ENCODE measurements at places on chromosomes 6 and 20.

DNA sequence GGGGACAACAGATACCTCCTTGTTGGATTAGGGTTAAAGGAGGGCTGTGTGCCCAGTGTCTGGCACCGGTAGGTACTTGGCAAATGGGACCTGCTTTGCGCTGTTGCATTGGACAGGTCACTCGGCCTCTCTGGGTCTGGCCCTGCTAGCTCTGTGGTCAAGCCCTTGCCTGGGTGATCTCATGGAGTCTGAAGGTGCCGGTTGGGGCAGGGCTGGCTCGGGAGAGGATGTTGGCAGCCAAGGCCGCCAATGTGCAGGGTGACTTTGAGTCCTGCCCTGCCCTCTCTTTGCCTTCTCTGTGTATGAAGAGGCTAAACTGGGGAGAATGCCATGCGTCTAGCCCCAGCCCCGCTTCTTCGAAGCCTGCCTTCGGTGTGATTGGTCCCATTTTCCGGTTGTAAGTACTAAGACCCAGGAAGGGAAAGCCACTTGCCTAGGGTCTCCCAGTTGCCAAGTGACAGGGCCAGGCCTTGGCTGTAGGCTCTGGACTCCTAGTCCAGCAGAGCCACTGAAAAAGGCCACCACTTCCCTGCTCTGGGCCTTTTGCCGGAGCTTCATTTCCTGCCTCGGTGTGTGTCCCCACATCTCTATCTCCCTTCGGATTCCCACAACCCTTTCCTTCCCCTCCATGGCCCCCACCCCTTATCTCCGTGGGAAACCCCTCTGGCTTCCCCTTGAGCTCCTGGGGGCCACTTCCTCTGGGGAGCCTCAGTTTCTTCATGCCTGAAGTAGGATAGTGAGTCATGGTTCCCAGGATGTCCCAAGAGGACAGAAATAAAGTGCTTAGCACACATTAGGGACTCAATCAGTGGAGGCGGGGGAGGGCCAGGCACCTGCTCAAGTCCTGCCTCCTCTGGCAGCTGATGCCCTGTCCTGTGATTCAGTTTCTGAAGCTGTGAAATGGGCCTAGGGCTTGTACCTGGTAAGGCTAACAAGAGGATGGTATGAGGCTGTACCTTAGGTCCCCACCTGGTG is 3.9 kb downstream of the SRC start:
- DNase-seq, result peak; percentile 47

- no peak for DNase-seq
Measured at GRCh38 chr20:10270630-10271029, 52.0 kb downstream of the SNAP25 start.

DNA sequence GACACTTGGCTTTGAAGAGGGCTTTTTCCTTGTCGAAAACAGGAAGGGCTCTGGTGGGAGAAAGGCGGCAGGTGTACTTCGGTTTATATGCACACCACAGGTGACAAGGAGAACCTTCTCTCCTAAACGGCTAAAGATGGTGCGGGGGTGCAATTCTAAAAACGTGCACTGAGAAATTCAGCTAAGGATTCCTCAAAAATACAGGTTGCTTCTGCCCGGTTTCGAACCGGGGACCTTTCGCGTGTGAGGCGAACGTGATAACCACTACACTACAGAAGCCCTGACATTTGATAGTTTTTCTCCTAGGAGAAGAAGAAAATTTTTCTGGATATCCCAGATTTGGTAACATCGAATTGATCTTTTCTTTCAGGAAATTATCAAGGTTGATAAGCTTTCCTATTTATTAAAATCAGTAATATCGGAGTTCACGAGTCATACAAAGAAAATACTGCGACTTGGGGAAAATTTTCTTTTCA is 32.0 kb downstream of the POM121L2 start:
- no peak for DNase-seq

DNA sequence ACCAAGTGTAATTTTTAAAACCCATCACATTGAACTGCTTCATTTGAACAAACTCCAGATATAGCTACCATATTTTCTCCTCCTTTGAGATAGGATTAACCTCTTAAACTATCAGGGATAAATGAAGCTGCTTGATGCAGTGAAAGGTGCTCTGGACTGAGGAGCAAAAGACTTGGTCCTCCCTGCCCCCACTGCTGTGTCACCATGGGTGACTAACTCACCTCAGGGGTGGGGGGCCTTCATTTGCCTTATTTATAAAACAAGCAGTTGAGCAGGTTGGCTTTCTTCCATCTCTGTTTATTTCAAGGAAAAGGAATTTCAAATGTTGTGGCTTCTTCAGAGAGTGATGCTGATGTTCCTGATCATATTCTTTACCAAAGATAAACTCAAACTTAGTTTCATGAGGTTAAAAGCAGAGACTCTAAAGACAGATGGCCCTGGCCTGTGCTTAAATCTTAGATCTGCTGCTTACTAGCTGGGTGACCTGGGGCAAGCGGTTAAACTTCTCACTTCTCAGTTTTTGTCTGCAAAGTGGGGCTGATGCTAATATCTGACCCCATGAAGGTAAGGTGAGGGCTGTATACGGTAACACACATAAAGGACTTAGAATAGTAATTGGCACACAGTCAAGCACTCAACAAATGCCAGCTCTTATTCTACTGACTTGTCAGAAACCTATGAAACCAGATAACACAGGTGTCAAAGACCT is 50.5 kb downstream of the FHL5 start:
- no peak for DNase-seq

- no peak for DNase-seq
Measured at GRCh38 chr20:60751826-60752225, 500.2 kb upstream of the CDH4 start.

DNA sequence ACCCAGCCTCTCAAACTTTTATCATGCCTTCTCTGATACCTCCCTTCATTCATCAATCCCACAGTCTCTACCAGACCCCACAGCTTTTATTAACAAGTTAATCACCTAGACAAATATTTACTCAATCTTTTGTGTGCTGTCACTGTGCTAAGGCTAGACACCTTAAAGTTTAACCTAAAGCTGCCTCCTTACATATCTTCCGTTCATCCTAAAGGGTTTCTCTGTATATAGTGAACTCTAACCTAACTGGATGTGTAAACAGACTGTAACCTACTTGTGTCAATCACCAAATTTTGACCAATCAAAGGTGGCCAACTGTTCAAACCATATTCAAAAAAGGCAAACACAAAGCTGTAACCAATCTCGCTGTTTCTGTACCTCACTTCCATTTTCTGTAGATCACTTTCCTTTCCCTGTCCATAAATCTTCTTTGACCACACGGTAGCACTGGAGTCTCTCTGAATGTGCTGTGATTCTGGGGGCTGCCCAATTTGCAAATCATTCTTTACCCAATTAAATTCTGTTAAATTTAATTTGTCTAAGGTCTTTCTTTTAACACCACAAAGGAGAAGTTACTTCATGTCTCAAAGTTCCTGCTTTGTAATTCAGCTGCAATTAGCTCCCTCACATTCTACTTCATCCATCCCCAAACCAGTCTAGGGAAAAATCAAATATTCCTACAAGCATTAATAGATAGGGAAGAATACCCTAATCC is 72.5 kb downstream of the ARHGAP18 start:
- no peak for DNase-seq

GRCh38 chr6:158381214-158381613 is 68.9 kb downstream of the TULP4 start:
- DNase-seq, result no peak

DNA sequence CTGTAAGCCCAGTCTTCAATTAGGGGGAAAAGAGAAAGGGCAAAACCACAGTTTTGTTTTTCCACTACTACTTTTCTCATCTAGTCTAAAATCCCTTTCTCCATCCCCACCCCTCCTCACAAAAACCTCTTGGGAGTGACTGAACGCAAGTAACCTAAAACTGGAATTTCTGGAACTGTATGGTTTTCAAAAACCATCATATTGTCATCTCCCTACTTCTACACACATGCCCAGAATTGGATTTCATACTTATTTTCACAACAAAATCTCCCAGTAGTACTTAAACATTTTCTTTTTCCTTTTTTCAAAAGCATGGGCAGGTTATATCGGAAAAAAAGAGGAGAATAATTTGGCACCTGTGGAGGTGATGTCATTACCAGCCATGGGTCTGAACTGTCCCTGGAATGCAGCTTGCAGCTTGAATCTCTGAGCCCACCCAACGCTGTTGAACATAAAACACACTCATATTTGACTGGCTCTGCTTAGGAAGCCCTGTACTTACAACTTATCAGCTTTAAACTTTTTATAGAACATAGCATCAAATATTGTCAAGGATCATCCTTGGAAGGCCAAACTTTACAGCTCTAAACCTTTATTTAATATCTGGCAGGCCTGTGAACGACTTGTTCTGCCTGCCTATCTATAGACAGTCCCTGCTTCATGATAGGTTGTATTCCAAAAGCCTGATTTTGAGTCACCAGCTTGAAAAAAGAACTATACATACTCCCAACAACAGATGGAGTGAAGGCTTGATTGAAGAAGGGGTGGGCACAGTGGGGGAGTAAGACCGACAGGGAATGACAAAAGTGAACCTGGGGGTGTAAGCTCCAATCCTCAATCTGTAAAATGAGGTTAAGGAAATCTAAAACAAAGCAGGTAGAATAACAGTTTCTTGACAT is 59.3 kb downstream of the EPB41L2 start:
- DNase-seq, result no peak

- DNase-seq, result no peak
Measured at GRCh38 chr6:40727271-40727670, 140.1 kb upstream of the LRFN2 start.

DNA sequence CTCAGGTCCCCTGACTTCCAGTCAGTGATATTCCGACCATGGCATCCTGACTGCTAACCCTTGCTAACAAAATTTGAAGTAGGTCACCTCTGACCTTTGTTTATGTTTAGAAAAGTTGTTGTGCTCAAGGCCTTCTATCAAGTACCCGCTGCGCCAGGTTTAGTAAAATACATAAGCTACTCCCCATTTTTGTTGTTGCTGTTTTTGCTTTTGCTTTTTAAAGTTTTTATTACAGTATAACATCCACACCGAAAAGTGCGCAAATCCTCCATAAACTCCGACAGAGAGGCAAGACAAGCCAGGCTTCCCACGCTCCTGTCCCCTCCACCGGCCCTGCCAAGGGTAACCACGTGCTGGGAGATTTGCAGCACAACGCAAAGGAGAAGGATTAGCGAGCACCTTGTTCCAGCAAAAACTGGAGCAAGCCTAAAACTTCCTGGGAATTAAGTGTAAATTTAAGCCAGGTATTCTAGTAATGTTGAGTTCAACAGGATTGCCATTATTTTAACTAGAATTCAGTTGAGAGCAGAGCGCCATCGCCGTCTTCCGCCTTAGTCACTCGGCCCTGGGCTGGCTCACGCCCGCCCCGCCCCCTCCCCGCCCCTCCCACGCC is 17.8 kb upstream of the HMGN4 start:
- no peak for DNase-seq

DNA sequence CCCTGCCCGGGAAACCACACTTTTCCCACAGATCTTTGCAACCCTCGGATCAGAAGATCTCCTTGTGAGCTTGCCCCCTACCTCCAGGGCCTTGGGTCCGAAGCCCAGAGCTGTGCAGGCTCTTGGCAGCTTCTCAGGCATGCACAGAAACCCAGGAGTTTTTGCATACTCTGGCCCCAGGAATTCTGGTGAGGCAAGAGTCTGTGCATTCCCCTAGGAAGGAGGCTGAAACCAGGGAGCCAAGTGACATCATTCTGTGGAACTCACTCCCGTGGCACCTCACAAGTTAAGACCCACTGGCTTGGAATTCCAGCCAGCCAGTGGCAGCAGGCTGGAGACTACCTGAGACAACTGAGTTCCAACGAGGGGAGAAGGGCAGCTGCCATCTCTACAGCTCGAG is 100.1 kb downstream of the TNFRSF21 start:
- DNase-seq, result no peak

DNA sequence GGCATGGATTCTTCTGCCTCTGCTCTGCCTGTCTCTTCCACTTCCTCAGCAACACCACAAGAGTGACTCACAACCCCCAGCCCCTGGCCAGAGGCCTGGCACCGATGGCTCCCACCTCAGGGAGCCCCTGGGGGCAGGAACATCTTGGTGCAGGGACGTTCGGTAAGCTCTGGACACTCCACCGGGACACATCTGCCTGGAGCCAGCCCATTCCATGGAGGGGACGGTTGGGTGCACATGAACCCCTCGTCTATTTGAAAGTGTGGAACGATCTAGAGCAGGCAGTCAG is 246.5 kb downstream of the ERMARD start:
- DNase-seq, result peak; percentile 60

DNA sequence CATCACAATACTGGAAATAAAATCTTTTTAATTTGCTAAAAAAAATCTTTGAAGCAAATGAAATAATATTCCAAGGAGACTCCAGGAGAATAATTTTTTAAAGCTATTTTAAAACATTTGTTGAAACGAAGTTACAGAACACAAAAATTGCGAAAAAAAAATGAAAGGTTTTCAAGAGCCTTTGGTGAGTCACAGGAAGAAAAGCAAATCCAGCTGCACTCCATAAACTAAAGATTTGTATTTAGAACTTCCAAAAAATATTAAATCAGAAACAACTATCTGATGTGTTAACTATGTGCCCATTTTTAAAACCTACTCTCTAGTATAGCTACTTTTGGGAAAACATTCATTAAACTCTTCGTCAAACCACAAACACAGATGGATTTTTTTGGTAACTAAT is 23.6 kb downstream of the PDSS2 start:
- DNase-seq, result no peak

DNA sequence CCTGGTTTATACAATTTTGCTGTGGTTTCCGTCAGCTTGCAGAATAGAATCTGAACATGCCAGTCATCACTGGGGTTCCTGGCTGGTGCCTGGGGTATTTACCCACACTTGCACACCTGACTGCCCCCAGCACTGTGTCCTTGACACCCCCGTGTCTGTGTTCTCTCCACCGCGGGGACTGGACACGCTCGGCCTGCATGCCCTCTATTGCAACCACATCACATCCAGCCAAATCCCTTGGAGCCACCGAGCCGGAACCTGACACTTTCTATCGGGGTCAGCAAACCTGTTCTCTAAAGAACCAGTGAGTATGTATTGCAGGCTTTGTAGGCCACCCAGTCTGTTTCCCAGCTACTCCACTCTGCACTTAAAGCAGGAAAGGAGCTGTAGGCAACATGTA is 527.5 kb downstream of the PRKN start:
- no peak for DNase-seq

GRCh38 chr6:1749041-1749440 is 139.3 kb downstream of the FOXC1 start:
- DNase-seq, result no peak

- DNase-seq, result no peak
Measured at GRCh38 chr6:166589337-166589731, 2.9 kb upstream of the RAMACL start.

GRCh38 chr6:131952886-131953509 is 1.8 kb upstream of the CCN2 start:
- no peak for DNase-seq

DNA sequence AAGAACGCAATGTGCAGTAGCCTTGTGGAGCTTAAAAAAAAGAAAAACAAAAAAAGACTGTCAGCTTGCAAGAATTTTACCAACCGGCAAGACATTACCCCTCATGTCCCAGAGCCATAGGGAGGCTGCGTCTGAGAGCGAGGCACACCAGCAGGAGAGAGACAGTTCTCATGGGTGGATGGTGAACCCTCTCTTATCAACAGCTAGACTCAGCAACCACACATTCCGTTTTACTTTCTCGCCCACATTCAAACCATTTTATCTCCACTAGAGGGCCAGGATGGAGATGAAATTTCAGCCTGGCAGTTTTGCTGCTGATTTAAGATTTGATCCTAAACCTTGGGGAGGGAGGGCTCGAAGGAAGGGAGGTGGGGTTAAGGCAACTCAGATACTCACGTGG is 247.0 kb downstream of the ATXN1 start:
- DNase-seq, result peak; percentile 41

- no peak for DNase-seq
Measured at GRCh38 chr6:14270142-14270893, 152.7 kb downstream of the CD83 start.
